ENCODE measurements at places on chromosomes 12 and 14.

- no peak for DNase-seq
These were observed 13.7 kb upstream of the OR10AD1 start for GRCh38 chr12:48216785-48217184.

GRCh38 chr12:95863337-95863736 lies 4.6 kb downstream of the SNRPF start:
- no peak for DNase-seq

DNA sequence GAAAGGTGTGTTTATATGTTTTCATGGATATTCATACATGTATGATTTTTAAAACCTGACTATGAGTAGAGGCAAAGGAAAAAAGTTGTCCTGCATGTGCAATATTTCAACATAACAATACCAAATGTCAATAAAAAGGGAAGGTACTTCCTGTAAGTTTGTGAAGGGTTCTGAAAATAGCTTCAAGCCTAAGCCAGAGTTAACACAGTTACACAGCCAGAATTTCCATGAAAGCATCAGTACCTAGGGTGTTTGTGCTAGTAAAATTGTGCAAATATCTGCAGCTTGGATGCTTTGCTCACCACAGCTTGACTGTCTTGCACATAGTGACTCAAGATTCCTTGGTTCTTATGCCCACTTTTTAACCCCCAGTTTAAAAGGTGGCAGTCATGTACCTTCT lies 193.1 kb upstream of the FAR2 start:
- no peak for DNase-seq

- DNase-seq: no peak
These were observed 61.5 kb downstream of the KCNMB4 start for GRCh38 chr12:70427611-70428010.

GRCh38 chr12:85004204-85004603 lies 31.9 kb downstream of the TSPAN19 start:
- DNase-seq: no peak

GRCh38 chr14:104209985-104210816 lies 71.8 kb downstream of the KIF26A start:
- no peak for DNase-seq

- no peak for DNase-seq
These were observed at the start of gene SELPLG for GRCh38 chr12:108633534-108634248. SELPLG (minus strand) TSS chr12:108633894; CDS start chr12:108624307, 9,587 bp downstream.

GRCh38 chr14:75069121-75069810 lies at the start of gene ZC2HC1C:
ZC2HC1C (plus strand) TSS chr14:75069641; CDS start chr14:75070574, 933 bp downstream.
- DNase-seq: peak; percentile 95

GRCh38 chr12:104610513-104611235 lies 153.9 kb downstream of the CHST11 start:
- no peak for DNase-seq

DNA sequence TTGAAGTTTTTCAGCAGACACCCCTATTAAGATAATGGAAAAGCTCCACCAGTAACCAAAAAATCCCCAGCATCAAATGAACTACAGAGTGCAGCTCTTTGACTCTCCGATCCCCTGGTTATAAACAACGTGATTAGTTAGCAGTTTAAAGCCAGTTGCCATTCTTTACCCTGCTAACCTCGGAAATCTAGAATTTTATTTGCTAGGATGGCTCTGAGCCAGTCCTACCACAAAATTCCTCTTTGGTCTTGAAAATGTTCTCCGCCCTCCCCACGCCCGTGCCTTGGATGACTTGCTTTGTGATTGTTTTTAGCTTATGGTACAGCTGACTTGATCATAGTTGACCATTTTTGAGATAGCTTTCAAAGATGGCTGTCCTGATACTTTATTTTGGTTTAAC lies 1.2 kb downstream of the KLHDC2 start:
- no peak for DNase-seq

DNA sequence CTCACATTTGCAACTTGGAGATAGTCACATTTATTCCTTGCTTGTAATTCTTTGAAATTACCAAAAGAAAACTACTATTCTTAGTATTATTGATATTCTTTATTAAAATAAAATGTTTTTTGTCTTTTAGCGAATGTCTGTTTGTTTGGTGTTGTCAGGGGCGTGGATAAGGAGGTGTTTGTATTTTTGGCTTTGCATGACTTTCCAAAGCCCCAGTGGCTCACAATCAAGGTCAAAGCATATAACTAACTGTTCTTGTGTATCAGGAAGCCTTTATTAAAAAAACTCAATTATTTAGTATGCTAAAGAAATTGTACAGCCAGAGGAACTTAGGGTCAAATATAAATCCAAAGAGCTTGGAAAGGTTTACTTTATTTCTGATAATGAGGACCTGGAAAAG lies 17.9 kb downstream of the GPHB5 start:
- DNase-seq: no peak

- DNase-seq: no peak
These were observed 41.0 kb downstream of the CMKLR1 start for GRCh38 chr12:108297895-108298760.
